T follicular helper cell (primary cell): ENCODE measurements at places on chromosomes 4 and X.

DNA sequence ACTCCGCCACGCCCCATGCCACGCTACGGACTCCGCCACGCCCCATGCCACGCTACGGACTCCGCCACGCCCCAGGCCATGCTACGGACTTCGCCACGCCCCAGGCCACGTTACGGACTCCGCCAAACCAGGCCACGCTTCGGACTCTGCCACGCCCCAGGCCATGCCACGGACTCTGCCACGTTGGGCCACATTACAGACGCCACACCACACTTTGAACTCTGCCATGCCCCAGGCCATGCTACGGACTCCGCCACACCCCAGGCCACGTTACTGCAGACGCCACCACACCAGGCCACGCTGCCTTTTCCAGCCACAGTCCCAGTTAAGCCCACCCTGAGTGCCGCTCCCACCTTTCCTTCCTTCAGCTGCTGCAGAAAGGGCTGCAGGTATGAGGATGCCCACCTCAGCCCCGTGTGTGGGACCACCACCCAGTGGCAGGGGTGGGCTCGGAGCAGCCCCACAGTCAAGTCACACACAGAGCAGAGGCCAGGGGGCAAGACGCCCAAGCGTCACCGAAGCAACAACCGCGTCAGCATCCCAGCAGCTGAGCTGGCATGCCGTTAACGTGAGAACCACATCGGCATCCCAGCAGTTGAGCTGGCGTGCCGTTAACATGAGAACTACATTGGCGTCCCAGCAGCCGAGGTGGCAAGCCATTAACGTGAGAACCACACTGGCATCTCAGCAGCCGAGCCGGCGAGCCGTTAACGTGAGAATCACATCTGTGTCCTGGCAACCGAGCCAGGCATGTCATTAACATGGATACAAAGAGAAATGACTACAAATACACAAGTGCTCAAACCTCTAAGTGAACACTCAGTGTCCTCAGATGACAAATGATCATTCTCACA lies 26.4 kb downstream of the GAK start:
- no peak for DNase-seq

DNA sequence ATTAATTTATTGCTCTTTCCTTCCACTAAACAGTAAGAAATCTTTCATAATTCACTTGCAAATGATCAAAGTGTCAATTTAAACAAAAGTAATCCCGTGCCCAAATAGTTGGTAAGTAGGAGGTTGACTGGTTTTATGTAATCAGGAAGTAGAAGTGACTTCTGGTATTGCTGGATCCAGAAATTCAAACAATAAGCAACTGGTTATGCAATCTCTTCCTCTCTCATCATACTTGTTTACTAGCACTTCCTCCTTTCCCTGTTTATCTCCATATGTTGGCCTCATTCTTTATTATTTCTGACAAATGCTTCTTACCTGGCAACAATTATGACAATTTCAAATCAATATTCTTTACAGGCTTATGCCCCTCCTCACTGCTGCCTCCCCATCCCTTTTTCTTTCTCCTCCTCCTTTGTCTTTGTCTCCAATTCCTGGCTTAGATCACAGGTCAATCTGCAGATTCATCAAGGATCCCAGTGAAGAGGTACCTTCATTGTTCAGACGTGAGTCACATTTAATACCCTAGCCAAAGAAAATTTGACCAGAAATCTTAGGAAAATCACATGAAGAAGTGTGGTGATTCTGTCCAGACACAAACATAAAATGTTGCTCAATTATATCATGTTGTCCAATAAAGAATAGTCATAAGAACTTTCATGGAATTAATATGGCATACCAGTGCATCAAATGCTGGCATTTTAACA lies 323.2 kb upstream of the PCDH7 start:
- DNase-seq, result no peak

- no peak for DNase-seq
Observed at GRCh38 chrX:47177079-47177478, 16.6 kb upstream of the UBA1 start.

DNA sequence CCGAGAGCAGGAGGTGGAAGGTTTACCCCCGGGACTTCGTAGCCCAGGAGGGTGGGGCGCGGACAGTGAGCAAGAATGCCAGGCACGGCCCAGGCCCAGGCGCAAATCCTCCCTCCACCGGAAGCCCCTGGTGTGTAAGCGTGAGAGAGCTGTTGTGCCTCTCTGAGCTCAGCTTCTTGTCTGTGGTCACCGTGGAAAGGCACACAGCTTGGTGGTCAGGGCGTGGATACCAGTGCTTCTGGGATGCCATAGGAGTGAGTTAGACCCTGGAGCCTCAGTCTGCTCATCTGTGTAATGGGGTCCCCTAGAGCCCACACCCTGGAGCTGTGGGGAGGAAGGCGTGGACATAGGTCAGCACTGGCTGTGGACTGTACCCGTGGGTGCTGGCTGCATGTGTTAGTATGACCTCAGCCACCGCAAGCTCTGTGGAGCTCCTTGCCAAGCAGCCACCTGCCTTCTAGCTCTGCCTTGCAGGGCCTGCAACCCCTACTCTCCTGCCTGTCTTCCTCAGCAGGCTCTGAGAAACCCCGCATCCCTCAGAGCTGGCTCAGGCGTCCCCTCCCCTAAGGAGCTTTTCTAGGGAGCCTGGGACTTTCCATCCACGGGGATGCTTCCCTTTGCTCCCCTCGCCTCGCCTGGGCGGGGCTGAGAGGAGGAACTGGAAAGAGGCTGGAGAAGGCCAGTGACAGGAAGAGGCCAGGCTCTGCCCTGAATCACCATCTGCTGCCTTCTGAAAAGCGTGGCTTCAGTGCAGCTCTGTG lies 28.0 kb upstream of the AFAP1 start:
- DNase-seq, result no peak

- no peak for DNase-seq
Observed at GRCh38 chrX:17627026-17627425, 110.3 kb upstream of the SCML1 start.

- DNase-seq, result no peak
Observed at GRCh38 chr4:134529629-134530028, 328.0 kb upstream of the PABPC4L start.

DNA sequence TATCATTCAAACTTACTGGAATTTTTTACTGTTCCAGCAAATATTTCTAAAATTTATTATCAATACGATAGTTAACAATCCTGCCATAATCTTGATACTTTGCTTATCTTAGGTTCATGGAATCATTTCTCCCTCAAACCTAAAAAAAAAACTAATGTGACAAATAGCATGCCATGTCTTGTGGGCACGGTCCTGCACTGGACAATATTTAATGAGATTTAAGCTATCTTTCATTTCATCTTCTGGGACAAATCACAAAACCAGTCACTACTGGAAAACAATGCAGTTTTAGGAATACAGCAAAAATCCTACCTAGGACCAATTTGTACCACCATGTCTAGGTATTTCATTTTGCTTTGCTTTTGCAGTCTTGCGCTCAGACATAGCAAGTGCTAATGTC lies 93.7 kb downstream of the FRYL start:
- no peak for DNase-seq

GRCh38 chr4:3335385-3335784 lies 42.6 kb downstream of the RGS12 start:
- DNase-seq, result no peak

GRCh38 chr4:180657881-180658280 lies 1585.3 kb upstream of the TENM3 start:
- DNase-seq, result no peak

- DNase-seq, result no peak
Observed at GRCh38 chr4:94934201-94934600, 176.4 kb downstream of the BMPR1B start.

DNA sequence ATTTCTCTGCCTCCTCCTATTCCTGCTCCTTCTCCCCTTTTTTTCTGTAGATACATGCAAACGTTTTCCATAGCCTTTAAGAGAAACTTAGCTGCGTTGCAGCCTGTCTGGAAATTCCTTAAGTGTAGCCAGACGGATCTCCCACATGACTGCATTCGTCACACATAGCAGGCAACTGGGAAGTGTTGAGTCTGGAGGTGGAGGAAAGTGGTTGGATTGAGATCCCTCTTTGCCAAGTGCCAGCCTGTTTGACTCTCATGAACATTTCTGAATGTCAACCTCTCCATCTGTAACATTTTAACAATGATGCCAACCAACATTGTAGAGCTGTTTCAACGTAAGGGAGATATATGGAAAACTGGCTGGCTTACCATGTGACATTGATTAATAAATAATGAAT lies 45.1 kb upstream of the FAM9A start:
- no peak for DNase-seq

DNA sequence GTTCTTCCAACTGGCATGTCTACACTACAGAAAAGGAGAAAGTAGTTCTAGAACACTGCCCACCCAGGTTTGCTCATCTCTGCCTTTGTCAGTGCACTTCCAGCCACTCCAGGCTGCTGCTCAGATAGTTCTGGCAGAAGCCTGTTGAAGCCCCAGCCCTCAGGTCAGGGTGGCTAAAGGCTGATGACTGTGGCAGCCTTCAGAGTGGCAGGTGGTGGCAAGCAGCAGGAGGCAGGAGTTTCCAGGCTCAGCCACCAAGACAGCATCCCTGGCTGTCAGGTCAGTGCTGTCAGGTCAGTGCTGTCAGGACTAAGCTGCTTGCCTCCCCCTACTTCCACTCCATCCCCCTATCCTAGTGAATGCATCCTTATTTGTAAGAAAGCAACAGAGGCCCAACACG lies 100.4 kb downstream of the MAMLD1 start:
- no peak for DNase-seq

GRCh38 chr4:92992758-92993157 lies 689.0 kb downstream of the GRID2 start:
- no peak for DNase-seq

GRCh38 chrX:46325312-46325877 lies 219.8 kb downstream of the ZNF674 start:
- DNase-seq, result no peak

DNA sequence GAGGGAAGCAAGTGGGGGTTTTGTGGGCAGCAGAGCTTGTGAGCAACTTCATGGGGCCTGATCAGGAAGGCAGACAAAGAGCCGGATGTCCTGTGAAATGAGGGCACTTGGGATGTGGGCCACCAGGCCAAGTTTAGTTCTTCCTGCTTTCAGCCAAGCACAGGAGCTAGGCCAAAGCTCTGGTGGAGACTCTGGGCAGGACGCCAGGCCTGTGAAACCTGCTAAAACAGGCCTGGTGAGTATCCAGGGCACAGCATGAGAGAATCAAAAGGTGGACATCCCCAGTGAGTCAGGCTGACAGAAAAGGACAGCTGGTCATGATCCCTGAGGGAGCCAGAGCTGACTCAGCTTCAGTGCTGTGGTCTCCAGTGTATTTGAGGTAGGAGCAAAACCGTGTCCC lies 95.7 kb downstream of the NPNT start:
- DNase-seq, result no peak

GRCh38 chrX:50762578-50762977 lies 51.4 kb downstream of the SHROOM4 start:
- no peak for DNase-seq

- DNase-seq, result no peak
Observed at GRCh38 chrX:100494646-100495370, 84.7 kb upstream of the PCDH19 start.

DNA sequence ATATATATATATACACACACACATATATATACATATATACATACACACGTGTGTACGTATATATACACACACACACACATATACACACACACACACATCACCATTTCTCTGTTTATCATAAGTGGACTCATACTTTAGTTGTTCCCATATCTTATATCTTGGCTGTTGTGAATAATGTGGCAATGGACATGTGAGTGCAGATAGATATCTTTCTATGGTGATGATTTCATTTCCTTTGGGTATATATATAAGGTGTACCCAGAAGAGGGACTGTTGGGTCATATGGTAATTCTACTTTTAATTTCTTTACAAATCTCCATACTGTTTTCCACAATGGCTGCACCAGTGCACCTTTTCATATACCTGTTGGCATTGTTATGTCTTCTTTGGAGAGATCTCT lies 105.9 kb downstream of the LARP1B start:
- no peak for DNase-seq

DNA sequence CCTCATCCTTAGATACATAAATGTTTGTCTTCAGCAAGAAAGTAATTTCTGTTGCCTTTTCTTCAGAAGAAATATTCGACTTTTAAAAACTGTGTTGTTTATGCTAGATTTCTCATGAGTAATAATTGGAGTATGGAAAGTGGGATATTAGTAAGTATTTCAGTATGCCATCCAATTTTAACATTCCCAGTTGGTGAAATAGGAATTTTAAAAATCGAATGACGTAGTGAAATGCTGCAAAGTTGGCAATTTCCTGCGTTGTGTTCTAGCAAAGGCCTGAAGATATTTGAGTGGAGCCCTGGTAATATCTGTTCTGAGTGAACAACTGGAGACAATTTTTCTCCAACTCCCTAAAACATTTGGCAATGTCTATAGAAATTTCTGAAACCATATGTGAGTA lies 190.1 kb downstream of the ZNF330 start:
- DNase-seq, result no peak

GRCh38 chr4:133498149-133498548 lies 349.1 kb downstream of the PCDH10 start:
- no peak for DNase-seq

DNA sequence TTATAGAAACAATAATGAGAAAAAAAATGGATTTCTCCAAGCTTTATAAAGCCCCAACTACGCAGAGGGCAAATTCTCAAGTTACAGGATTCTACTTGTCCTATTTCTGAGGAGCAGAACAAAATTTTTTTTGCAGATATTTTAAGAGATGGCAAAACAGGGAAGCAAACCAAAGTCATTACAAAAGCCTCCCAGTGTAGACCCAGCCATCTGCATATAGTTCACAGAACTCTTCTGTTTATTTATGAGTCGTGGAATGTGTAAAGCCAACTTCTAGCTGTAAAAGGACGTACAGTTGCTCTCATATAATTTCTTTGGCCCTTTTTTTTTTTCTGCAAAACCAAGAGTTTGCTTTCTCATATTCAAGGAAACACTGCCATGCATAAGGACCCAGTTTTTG lies 120.4 kb downstream of the PCDH7 start:
- DNase-seq, result no peak

GRCh38 chr4:148827781-148828180 lies 385.6 kb upstream of the NR3C2 start:
- no peak for DNase-seq

DNA sequence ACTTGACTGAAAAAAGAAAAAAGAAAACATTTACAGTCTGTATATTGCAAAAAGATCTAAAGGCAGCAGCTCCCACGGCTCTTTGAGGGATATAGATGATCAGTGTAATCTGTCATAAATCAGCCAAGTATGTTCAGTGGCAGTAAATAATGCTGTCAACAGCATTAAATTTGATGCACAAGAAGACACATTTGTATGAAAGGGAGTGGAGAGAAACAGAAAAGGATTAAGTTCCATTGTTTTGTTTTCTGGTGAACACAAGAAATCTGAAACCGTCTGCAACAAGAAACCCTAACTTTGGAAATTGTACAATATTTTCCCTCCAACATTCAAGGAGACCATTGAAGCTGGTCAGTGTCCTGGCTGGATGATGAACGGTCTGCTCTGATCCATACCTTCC lies 27.6 kb upstream of the C1QTNF7 start:
- no peak for DNase-seq

GRCh38 chr4:54726907-54727306 lies 69.2 kb downstream of the KIT start:
- DNase-seq, result no peak

DNA sequence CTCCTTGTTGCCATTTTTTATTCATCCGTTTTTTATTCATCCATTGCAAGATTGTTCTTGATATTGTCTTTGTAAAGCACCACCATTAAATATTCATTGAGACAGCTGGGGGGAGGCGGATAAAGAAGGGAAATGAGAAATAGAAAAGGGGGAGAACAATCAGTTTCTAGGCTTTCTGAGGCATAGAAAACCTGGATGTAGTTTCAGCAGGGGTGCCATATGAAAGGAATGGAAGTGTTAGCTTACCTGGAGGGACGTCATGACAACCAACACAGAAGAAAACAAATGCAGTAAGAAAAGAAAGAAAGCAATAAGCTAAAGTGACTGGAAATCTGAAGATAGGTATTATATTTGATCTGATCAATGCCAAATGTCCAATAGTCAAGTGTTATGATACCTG lies 276.1 kb downstream of the GASK1B start:
- no peak for DNase-seq
